Hematopoietic multipotent progenitor cell treated with erythropoietin and hydrocortisone succinate and interleukin-3 and kit ligand, for 15 days (in vitro differentiated cells): ENCODE measurements at places on chromosomes 6 and 20.

DNA sequence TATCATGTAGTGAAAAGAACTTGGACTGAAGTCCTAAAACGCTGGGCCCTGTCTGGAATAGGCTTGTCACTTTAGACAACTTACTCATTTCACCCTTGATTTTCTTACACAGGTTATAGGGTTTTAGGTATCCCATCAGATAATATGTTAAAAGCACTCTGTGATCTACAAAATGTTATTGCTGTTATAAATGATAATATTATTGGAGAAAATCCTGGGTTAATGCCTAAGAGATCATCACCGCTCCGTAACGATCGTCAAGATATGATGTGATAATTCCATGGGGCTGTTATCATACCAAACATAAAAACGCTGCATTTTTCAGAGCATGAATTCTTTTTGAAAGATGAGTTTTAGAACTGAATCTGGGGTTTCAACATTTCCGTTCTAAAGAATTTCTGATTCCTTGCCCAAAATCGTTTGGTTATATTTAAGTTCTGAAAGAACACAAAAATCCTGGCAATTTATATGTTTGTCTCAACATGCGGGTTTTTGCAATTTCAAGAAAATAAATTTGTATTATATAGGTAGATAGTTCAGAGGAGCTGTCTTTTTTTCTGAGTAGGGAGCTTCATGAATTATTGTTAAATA is 154.8 kb downstream of the FOXC1 start:
- DNase-seq = no peak

DNA sequence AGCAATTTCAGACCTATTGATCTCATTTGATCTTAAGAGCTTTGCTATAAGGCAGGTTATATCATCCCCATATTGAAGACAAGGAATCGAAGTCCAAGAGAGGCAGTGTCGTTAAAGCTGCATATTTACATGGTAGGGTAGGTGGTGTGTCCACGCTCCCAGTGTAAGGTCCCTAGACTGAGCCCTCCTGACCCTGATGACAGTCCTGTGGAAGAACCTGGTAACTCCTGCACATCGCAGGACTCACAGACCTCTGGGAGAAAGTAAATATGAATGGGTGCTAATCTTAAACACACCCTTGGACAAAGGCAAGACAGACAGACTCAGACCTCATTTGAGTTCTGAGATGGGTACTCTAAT is 602 bp upstream of the HLA-DPB1 start:
- no peak for DNase-seq

GRCh38 chr20:48192109-48192508 is 406.8 kb upstream of the SULF2 start:
- DNase-seq = no peak

DNA sequence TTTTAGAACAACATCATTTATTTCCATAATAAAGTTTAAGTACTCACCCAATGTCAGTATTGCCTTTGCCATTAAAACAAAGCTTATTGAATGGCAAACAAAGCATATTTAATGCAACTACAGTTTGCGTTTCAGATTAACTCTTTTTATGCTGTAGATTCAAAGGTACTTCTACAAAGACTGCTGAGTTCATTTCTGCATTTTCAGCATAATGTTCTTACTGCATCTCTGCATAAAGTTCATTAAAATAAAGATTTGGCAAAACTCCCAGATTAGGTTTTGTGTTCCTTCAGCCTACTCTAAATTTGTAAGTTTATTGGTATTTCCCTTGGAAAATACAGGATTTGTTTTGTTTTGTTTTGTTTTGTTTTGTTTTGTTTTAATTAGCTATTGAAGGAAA is 359.4 kb downstream of the ADGRB3 start:
- no peak for DNase-seq

- DNase-seq = no peak
Observed at GRCh38 chr20:63567386-63568169, 6.5 kb downstream of the HELZ2 start.

- DNase-seq = no peak
Observed at GRCh38 chr6:90859612-90860011, 272.7 kb upstream of the MAP3K7 start.

DNA sequence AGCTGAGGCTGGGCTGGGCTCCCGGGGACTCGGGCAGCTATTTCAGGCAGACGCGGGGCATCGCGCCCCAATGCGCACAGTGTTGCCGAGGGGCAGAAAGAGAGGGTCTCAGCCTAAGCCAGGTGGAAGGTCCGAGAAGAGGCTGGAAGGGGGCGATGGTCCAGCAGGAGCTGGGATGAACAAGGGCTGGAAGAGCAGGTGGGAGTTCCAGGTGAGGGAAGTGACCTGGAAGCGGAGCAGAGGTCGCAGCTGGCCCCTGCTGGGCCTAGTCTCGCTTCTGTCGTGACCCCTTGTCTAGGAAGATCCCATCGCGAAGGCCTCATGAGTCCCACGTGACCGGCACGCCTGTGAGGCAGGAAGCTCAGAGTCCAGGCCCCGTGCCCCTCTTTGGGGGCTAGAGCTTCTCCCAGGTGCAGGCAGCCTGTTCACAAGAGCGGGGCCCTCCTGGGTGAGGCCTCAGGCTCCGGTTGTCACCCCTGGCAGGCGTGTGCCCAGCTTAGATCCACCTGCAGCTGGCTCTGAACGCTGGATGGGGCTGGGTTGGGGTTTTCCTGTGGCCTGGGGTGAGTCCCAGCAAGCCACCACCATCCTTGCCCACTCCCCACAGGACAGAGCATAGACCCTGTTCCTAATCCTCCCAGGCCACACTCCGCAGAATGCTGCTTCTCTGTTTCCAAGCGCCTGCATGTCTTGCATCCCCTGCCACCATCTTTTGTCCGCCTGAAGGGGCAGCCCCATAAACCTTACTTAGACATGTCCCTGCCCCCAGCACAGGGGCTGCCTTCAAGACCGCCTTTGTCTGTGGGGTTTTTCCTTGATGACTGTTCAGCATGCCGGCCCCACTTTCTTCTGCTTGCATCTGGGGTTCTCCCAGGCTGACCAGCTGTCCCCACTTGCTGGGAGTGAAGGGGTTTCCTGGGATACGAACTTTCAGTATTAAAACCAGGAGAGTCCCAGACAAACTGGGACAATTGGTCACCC is 15.1 kb downstream of the SLC22A3 start:
- no peak for DNase-seq
